ENCODE measurements at places on chromosomes 16 and 17.

- DNase-seq: no peak
Observed at GRCh38 chr16:5019775-5020174, 14.0 kb downstream of the NAGPA start.

DNA sequence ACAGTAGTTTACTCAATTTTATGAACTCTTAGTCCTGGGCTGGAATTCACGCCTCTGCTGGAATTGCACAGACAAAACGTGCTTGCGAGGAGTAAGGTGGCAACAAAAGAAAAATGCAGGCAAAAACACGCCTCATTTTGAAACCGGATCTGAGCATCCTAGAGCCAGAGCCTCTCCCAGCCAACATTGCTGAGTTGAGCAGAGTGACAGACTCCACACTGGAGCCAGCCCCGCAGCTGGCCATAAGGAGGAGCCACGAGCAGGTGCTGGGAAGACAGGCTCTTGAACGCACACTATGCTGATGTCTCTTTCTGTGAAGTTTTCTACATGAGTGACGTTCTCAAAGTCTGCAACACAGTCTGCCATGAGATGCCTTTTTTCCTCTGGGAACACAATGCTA, 14.6 kb upstream of the HSBP1 start:
- no peak for DNase-seq

GRCh38 chr16:29820730-29821642, 724 bp downstream of the MVP start:
- DNase-seq: no peak

GRCh38 chr16:51113236-51114125, 37.6 kb downstream of the SALL1 start:
- no peak for DNase-seq

- DNase-seq: no peak
Observed at GRCh38 chr16:65120831-65121721, 787 bp downstream of the CDH11 start.

GRCh38 chr16:70591615-70592014, 54.7 kb upstream of the IL34 start:
- no peak for DNase-seq

- DNase-seq: no peak
Observed at GRCh38 chr16:75111514-75111940, 5.1 kb downstream of the LDHD start.

DNA sequence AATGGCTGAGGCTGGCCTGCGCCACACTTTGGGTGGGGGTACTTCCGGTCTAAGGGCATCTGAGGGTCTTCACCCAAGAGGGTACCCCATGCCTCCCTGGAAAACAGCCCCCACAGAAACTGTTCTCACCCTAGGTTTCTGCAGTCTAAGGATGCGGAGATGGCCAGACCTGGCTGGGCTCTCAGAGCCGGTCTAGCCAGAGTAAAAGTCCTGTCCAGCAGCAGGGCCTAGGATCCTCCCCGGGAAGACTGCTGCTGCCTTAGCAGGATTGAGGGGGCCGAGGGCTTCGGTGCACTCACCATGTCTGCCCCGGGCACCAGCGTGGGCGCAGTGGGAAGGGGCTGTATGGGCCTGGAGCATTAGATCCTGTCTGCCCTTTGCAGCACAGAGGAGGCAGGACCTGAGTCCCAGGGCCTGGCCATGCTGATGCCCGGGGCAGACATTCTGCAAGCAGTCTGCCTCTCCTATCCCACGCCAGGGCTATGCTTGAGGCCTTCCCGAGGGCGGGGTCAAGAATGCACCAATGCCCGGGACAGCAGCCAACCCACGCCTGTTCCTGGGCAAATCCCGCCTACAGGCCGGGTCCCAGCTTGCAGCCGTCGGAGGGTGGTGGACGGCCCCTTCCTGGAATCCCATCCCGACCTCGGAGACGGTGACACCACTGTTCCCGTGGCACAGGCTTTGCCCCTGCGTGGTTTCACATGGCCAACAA, 54.7 kb downstream of the CBFA2T3 start:
- DNase-seq: no peak

GRCh38 chr16:24070851-24071250, 185.3 kb upstream of the CACNG3 start:
- no peak for DNase-seq

DNA sequence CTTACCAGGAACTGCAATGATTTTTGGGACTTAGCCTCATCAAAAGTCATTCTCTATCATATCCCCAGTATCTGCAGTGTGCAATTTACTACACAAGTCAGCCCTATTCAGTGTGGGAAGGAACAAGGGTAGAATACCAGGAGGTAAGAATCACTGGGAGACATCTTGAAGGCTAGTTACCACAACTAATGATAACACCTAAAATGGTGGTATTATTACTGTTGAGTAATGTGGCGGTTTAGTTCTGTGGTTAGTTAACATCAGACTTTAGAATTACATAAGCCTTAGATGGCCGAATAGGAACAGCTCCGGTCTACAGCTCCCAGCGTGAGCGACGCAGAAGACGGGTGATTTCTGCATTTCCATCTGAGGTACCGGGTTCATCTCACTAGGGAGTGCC, 567.9 kb upstream of the CDH11 start:
- DNase-seq: no peak

- DNase-seq: no peak
Observed at GRCh38 chr16:88281858-88282563, 100.7 kb upstream of the ZNF469 start.

DNA sequence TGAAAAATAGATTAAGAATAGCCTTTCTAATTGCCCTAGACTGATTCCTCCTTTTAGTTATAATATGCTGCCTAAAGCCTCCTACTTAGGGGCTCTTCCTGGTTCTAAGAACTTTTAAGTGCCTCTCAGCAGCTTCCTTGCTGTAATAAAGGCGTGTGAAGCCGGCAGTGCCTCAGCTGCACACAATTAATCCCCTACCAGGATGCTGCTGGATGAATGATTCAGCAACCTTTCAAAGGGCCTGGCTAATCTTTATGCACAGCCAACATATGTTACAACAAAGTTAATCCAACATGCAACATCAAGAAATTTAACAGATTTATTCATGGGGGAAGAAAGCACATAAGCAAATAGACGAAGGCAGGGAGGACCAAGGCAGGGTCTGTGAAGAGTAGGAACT, 145.2 kb downstream of the PMP22 start:
- no peak for DNase-seq

DNA sequence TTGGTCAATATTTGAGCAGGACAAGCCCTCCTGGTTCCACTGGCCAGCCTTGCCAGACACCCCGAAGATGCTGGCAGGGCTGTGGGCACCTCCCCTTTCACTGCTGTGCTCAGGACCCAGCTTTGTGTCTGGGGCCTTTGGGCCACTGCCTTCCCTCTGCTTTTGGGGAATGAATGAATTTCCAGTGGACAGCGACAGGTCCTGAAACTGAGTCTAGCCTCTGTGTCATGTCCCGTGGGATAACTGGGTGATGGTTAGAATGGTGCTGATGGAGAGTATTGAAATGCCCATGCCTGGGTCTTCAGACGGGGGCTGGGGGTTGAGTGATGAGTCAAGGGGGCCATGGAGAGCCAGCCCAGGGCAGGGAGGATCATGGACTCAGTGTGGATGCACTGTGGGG, 135.8 kb downstream of the FOXL1 start:
- DNase-seq: no peak

DNA sequence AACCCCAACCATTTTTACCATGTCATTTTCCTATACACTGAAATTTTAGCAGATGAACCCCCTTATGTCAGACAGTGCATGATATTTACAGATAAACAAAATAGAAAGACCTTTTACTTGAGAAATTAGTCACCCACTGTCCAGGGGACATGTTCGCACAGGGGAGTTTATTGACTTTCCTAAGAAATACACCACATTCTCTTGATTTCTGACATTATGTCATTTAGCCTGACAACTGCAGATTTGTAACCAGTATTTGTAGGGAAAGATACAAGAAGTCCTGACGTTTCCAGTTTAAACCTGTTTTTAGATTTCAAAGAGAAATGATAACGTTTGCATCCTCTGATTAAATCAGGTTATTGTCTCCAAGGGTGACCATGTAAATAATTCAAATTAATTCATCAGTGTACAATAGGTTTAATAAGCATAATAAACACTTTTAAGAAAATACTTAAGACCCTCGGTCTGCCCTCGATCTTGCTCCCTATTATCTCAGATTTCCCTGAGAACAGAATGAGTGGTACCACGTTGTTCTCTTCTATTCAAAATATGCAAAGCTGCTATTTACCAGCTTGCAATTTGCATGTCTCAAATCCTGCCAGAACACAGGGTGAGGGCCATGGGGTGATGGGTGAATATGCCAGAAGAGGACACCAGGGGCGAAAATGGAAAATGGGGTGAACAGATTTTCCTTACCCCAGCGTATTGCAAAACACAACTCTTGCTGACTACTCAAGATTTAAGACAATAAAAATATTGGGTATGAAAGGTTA, 2.1 kb upstream of the LYRM9 start:
- no peak for DNase-seq

DNA sequence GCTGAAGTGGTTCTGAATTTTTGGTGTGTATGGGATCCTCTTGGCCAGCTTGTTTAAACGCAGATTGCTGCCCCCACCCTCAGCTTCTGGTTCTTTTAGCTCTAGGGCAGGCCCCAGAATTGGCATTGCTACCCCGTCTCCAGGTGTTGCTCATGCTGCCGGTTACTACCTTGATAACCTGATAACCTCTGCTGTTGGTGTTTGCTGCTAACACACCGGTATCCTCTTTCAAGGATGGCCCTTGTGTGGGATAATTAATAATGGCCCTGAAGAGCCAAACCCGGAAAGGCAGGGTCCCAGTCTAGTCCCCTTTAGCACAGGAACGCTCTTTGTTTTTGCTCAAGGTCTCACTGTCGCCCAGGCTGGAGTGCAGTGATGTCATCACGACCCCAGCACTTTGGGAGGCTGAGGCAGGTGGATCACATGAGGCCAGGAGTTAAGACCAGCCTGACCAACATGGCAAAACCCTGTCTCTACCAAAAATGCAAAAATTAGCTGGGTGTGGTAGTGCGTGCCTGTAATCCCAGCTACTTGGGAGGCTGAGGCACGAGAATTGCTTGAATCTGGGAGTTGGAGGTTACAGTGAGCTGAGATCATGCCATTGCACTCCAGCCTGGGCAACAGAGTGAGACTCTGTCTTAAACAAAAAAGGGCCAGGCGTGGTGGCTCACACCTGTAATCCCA, 1.3 kb upstream of the ST3GAL2 start:
- DNase-seq: no peak

GRCh38 chr17:71978435-71978834, 142.4 kb upstream of the SOX9 start:
- no peak for DNase-seq

DNA sequence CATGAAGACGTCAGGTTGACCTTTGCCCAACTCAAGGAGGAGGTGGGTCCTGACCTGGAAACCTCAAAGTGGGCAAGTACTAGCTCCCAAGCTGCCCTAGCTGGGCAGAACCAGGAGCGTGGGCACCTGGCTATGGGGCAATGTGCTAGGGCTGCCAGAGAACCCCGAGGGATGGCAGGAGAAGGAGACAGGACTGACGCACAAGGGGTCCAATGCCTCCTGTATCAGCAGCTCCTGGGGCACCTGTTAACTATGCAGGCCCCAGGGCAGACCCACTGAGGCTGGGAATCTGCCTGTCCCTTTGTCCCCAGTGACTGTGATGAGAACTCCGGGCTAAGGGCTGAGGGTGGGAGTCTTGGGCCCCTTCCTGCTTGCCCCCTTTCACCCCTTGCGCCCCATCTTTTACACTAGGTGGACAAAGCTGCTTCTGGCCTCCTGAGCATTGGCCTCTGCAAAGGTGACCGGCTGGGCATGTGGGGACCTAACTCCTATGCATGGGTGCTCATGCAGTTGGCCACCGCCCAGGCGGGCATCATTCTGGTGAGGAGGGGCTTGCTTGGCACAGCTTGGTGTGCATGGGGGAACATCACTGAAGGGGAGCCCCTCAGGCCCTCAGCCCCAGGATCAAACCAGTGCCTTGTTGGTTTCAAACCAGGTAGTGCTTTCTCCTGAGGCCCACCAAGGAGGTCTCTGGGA, 7.7 kb downstream of the CHAD start:
- no peak for DNase-seq

DNA sequence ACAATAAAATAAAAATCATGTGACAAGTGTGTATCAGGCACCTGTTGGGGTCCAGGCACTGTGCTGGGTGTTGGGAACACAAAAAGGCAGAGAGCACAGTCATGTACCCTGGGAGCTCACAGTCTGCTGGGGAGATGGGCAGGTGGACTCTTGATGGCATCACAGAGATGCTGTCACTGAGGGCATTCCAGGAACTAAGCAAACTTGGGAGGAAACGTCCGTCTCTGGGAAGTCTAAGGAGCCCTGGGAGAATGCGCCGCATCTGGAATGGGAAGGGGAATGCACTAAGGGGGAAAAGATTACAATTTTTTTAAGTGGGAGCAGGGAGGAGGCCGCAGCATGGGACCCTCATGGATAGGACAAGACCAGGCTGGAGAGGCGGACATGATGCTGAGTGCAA, 80.9 kb upstream of the ZNF423 start:
- no peak for DNase-seq

DNA sequence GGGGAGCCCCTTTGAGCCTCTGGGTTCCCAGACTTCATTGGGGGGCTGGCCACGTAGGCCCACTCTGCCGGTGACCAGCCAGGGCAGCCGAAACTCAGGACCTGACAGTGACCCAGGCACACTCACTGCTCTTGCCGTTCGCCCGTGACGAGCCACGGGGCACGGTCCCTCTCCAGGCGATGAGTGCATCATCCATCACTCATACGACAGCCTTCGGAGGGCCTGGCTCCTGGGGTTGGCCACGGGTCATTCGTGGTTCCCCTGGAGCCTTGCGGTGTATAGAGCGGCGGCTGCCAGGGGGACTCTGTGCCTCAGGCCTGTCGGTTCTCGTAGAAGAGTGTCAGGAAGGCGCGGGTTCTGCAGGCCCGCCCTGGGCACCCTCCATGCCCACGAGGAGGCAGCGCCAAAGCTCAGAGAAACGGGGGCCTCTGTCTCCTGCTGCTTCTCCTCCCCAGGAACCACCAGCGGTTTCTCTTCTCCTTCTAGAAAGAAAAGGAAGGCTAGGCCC, 11.2 kb upstream of the NUDT16L1 start:
- DNase-seq: no peak

DNA sequence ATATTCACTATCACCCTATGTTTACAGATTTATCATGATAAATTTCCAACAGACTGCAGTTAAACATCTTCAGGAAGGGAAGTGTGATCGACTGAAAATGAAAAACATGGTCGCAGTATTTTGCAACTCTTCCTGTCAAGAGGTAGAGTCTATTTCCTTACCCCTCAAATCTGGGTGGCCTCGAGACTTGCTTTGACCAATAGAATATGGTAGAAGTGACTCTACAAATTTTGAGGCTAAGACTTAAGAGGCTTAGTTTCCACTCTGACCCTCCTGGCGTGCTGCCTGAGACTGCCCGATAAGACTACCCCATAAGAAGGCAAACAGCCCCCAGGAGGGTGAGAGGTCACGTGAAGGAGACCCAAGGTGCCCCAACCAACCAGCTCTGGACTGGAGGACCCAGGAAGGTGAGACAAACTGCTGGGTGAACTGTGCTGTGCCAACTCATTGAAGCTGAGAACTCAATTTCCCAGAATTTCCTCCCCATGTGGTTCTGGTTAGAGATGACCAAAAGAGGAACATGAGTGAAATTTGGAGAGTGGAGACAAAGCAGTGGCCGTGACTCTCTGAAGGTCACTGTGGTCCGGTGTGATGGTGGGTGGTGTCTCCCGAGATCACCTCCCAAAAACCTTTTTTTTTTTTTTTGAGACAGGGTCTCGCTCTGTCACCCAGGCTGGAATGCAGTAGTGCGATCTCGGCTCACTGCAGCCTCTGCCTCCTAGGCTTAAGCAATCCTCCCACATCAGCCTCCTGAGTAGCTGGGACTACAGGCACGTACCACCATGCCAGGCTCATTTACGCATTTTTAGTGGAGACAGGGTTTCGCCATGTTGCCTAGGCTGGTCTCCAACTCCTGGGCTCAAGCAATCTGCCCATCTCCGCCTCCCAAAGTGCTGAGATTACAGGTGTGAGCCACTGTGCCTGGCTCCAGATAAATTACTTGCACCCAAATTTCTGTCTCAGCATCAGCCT, 38.2 kb upstream of the LITAF start:
- DNase-seq: no peak
